Activated T-cell treated with anti-CD3 and anti-CD28 coated beads, Interleukin-2, amount 50 U/mL, for 24 hours (primary cell): ENCODE measurements at places on chromosomes 7 and 10.
A peak's percentile ranks its signal among the peaks of the same experiment; 100 is the strongest.

DNA sequence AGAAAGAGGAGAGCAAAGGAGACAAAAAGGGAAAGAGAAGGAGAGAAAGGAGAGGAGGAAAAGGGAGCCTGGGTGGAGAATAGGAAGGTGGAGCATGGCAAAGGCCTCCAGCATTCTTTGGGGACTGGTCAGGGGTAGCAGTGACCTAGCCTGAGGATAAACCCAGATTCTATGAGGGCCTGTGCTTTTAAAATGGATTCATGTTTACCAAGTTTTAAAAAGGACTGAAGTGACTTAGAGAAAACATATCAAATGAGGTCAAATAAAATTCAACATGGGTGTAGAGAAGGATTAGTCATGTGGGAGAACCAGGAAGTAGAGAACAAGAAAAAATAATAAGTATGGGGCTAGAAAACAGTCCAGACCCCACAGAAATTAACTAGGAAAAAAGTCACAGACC is 20.7 kb downstream of the CREB3L2 start:
- no peak overlapping the region for H3K4me3 ChIP-seq
- no peak for DNase-seq
- H3K27me3 ChIP-seq: no peaks in the 10 kb centered on the region

- DNase-seq: no peak
- peak overlapping the region; percentile 19 for H3K27ac ChIP-seq
- no peaks in the 10 kb centered on the region for H3K27me3 ChIP-seq
- peaks cover 43% of the 10 kb centered on the region for H3K36me3 ChIP-seq
These were observed 16.0 kb downstream of the KAT6B start for GRCh38 chr10:74842301-74842954.

GRCh38 chr10:13615650-13616300 is 29.0 kb downstream of the PRPF18 start:
- no peak overlapping the region for H3K4me3 ChIP-seq
- no peak for DNase-seq
- H3K27ac ChIP-seq: no peak overlapping the region
- no peaks in the 10 kb centered on the region for H3K4me1 ChIP-seq
- no peaks in the 10 kb centered on the region for H3K27me3 ChIP-seq

DNA sequence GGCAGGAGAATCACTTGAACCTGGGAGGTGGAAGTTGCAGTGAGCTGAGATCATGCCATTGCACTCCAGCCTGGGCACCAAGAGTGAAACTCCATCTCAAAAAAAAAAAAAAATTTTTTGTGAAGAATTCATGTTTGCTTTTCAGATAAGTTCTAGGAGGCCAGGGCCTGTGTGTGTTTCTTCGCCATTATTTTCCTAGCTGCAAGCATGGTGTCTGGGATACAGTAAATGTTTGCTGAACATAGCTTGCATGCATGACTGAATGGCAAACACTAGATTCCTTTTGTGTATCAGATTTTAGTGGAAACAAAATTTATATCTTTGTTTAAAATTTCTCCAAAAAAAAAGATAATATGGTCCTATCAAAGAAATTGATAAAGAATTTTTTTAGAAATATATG is 9.7 kb upstream of the MACC1 start:
- H3K27me3 ChIP-seq: no peaks in the 10 kb centered on the region
- no peak overlapping the region for H3K27ac ChIP-seq
- H3K4me3 ChIP-seq: no peak overlapping the region
- H3K4me1 ChIP-seq: no peaks in the 10 kb centered on the region

GRCh38 chr7:103795787-103796186 is 193.7 kb downstream of the RELN start:
- H3K4me1 ChIP-seq: no peaks in the 10 kb centered on the region
- no peak for DNase-seq
- H3K27me3 ChIP-seq: no peaks in the 10 kb centered on the region
- no peaks in the 10 kb centered on the region for H3K36me3 ChIP-seq
- H3K4me3 ChIP-seq: no peak overlapping the region

- peak overlapping the region; percentile 64 for H3K4me3 ChIP-seq
- no peaks in the 10 kb centered on the region for H3K36me3 ChIP-seq
- H3K27me3 ChIP-seq: peaks cover 43% of the 10 kb centered on the region
- no peak for DNase-seq
- H3K4me1 ChIP-seq: peaks cover 11% of the 10 kb centered on the region
These were observed 553.8 kb downstream of the TFEC start for GRCh38 chr7:115476671-115477181.

DNA sequence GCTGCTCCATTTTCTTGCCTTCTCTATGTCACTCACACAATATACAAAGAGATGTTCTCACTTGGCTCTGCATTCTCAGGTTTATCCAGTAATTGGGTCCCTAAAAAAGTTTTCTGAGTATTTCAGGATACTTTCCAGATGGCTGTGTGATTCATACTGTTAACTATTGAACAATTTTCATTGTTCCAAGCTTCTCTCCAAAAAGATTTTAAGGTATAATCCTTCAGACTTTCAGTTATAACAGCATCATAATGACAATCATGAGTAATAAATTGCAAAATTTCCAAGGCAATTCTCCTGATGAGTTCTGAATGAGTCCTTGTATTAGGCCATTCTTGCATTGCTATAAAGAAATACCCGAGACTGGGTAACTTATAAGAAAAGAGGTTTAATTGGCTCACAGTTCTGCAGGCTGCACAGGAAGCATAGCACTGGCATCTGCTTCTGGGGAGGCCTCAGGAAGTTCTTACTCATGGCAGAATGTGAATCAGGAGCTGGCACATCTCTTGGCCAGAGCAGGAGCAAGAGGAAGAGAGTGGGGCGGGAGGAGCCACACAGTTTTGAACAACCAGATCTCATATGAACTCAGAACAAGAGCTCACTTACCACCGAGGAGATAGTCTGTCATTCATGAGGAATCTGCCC is 148.1 kb downstream of the SLC16A9 start:
- H3K27me3 ChIP-seq: peaks cover 4% of the 10 kb centered on the region
- no peak overlapping the region for H3K27ac ChIP-seq
- H3K4me3 ChIP-seq: no peak overlapping the region
- no peaks in the 10 kb centered on the region for H3K4me1 ChIP-seq

GRCh38 chr10:89793649-89794254 is 92.4 kb downstream of the KIF20B start:
- no peaks in the 10 kb centered on the region for H3K36me3 ChIP-seq
- H3K4me3 ChIP-seq: no peak overlapping the region
- DNase-seq: no peak
- peaks cover 9% of the 10 kb centered on the region for H3K27me3 ChIP-seq
- H3K27ac ChIP-seq: no peak overlapping the region

DNA sequence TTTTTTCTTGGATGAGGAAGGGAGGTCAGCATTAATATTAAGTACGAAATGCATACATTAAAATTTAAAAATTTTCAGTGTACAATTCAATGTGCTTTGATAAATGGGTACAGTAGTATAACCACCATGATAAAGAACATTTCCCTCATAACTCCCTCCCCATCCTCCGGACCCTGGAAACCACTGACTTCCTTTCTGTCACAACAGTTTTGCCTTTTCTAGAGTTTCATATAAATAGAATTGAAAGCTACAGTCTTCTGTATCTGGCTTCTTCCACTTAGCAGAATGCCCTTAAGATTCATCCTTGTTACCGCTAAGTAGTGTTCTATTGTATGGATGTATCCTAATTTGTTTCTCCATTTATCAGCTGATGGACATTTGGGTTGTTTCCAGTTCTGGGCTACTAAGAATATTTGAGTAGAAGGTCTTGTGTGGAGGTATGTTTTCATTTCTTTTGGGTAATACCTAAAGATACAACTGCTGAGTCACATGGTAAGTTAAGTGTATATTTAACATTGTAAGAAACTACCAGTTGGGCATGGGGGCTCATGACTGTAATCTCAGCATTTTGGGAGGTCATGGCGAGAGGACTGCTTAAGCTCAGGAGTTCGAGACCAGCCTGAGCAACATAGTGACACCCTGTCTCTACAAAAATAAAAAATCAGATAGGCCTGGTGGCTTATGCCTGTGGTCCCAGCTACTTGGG is 30.8 kb downstream of the ABI1 start:
- peaks cover 60% of the 10 kb centered on the region for H3K4me1 ChIP-seq
- DNase-seq: no peak
- no peak overlapping the region for H3K4me3 ChIP-seq
- peaks cover 26% of the 10 kb centered on the region for H3K36me3 ChIP-seq
- H3K27me3 ChIP-seq: no peaks in the 10 kb centered on the region

- DNase-seq: no peak
- peaks cover 15% of the 10 kb centered on the region for H3K4me1 ChIP-seq
- no peak overlapping the region for H3K4me3 ChIP-seq
- peaks cover 7% of the 10 kb centered on the region for H3K27me3 ChIP-seq
- H3K36me3 ChIP-seq: no peaks in the 10 kb centered on the region
- H3K27ac ChIP-seq: no peak overlapping the region
These were observed 289.1 kb upstream of the SHH start for GRCh38 chr7:156101355-156101754.

GRCh38 chr10:74683067-74683466 is 143.3 kb upstream of the KAT6B start:
- peaks cover 43% of the 10 kb centered on the region for H3K36me3 ChIP-seq
- no peaks in the 10 kb centered on the region for H3K27me3 ChIP-seq
- no peak overlapping the region for H3K4me3 ChIP-seq
- no peak overlapping the region for H3K27ac ChIP-seq
- no peak for DNase-seq

GRCh38 chr7:23422909-23423308 is 47.4 kb downstream of the IGF2BP3 start:
- H3K36me3 ChIP-seq: no peaks in the 10 kb centered on the region
- H3K27me3 ChIP-seq: peaks cover 18% of the 10 kb centered on the region
- DNase-seq: no peak
- H3K4me1 ChIP-seq: peaks cover 20% of the 10 kb centered on the region

DNA sequence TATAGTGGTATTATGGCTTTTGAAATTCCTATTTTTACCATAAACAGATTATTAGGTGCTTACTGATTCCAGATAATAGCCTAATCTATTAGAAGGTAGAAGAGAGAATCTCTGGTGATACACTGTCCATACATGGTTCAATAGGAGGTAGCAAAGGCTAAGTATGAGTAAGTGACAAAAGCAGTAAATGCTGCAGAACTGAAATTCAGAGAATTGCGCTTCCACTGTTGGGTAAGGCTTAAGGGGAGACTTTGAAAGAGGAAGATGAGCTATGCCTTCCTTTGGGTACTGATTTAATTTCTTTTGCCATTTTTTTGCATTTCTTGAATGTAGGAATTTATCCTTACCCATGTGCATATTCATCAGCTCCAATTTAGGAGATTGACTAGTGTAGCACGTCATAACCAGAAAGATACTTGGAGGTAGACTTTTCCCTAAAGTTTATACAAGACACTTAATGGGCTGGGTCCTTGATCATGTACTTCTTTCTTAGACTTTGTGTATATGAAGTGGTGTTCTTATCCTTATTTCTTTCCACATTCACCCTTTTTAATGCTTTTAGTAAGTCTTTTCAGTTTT is 15.3 kb downstream of the MKLN1 start:
- peaks cover 47% of the 10 kb centered on the region for H3K36me3 ChIP-seq
- H3K27me3 ChIP-seq: no peaks in the 10 kb centered on the region
- peaks cover 61% of the 10 kb centered on the region for H3K4me1 ChIP-seq
- no peak for DNase-seq
- H3K4me3 ChIP-seq: no peak overlapping the region

- H3K4me3 ChIP-seq: no peak overlapping the region
These were observed 9.6 kb upstream of the SVOPL start for GRCh38 chr7:138710536-138711385.

- H3K27ac ChIP-seq: no peak overlapping the region
- no peak for DNase-seq
- H3K36me3 ChIP-seq: no peaks in the 10 kb centered on the region
- H3K27me3 ChIP-seq: peaks cover 76% of the 10 kb centered on the region
- peak overlapping the region; percentile 60 for H3K4me3 ChIP-seq
These were observed 1.3 kb downstream of the HHEX start for GRCh38 chr10:92690915-92691590.

DNA sequence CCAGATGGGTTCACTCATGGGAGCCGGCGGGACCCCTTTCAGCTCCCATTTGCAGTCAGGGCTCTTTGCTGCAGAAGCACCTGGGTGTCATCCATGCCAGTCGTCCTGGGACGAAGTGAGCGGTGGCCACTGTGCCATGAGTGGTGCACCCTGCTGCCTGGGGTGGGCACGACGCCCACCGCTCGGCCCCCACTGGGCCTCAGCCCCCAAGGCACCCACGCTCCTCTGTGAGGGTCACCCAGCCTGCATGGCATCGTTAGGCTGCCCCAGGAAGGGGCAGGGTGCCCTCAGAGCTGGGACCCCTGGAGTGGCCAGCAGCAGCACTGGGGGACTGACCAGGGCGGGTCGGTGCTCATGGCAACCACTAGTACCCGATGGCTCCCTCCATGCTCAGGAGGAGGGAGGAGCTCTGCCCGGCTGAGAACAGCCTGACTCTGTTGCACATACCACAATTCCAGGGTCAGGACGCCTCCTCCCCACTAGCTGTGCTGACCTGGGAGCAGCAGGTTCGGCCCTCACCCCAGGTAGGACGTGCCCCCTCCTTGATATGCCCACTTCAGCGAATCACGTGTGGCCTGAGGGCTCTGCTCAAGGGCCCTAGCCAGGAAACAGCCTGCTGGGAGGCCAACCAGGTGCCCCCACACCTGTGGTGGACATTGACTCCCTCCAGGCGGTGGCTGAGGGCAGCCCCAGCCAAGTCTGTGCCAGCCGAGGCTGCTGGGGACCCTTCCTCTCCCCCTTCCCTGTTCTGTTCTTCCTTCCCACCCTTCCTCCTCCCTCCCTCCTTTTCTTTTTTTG is 28.5 kb upstream of the CFAP46 start:
- DNase-seq: peak; percentile 20
- H3K36me3 ChIP-seq: no peaks in the 10 kb centered on the region
- no peak overlapping the region for H3K4me3 ChIP-seq
- no peak overlapping the region for H3K27ac ChIP-seq
- peaks cover 52% of the 10 kb centered on the region for H3K27me3 ChIP-seq

DNA sequence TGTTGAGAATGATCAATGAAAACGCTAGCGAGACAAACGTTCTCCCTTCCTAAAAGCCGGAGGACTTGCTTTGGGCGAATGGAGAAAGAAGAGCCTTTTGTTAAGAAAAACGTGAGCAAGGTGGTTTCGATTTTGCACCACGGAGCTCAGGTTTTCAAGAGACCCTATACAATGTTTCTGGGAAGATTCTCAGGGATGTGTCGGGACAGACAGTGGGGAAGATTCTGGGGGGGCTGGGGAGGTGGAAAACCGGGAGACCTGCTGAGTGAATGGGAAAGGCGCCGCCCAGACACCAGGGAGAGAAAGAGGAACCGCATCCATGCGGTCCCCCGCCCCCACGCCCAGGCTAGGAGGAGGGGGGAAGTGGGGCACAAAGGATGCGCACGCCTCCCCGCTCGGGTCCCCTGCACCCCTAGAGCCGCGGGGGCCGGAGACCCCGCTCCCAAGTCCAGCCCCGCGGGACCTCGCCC is 745 bp downstream of the YWHAG start:
- H3K36me3 ChIP-seq: peaks cover 51% of the 10 kb centered on the region
- peak overlapping the region; percentile 89 for H3K4me3 ChIP-seq
- peak; percentile 78 for DNase-seq
- H3K4me1 ChIP-seq: peaks cover 48% of the 10 kb centered on the region

- no peak overlapping the region for H3K4me3 ChIP-seq
- peaks cover 15% of the 10 kb centered on the region for H3K4me1 ChIP-seq
- no peak overlapping the region for H3K27ac ChIP-seq
- no peaks in the 10 kb centered on the region for H3K27me3 ChIP-seq
- DNase-seq: no peak
- no peaks in the 10 kb centered on the region for H3K36me3 ChIP-seq
These were observed 89.1 kb downstream of the CELF2 start for GRCh38 chr10:11106621-11107374.
